NK-92 treated with Interleukin-12 subunit alpha and Interleukin-12 subunit beta, amount 100 ng/mL, for 24 hours (cell line): ENCODE measurements at places on chromosomes 3 and 15.

DNA sequence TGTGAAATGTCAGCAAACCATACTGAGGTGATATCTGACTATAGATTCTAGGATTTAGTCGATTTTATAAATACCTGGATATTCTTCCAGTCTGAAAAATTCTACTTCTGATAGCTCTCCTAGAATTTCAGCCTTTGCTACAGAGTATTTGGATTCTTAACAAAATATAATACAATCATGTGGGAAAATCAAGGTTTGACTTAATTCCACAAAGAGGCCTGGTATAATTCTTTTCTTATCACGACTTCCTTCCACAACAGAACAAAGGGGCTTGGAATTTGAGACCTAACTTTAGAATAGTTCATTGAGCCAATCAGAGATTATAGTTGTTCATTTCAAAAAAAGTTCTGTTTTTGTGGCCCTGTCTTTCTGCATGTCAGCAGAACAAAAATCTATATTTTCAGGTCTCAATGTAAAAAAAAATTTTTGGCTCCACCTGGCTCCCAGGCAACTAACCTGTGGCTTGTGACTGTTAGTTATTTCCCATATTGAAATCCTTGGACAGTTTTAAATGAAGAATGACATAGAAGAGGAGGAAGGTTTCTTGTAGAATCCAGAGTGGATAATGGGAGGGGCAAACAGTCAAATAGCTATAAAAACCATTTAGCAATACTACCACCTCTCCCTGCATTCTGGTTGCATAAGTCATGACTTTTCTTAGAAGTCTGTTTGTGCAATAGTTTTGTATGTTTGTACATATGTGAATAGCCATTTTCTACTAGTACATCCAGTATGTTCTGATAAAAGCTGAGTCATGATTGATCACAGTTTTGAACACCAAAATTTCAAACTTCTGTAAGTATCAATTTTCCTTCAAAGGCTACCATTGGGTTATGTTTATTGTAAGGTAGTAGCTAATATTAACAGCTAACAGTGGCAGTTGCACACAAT, 4.0 kb downstream of the TM4SF1 start:
- DNase-seq: no peak

DNA sequence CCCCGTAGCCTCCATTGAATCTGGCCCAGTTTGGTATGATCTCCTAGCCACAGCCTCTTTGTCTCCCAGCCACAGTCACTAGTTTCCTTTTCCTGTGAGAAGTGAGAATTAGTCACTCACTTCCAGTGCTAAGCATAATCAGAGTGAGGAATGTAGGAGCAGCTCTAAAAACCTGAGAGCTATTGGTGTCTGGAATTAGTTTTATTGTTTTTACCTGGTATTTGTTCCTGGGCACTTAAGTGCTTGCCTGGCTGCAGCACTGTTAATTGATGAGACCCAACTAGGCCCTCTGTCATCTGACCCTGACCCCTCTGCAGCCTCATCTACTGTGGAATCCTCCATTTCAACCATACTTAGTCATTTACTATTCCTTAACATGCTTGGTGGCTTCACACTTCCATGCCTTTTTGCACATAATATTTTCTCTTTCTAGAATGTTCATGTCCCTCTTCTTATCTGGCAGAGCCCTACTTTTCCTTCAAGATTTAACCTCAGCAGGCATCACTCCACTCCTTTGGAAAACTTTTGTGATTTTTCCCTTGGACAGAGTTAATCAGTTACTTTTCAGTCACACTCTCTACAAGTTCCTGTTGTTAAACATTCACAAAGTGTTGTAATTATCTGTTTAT, 48.8 kb downstream of the PDE8A start:
- DNase-seq: no peak

GRCh38 chr15:74136540-74136813, 6.1 kb downstream of the ISLR2 start:
- no peak for DNase-seq

DNA sequence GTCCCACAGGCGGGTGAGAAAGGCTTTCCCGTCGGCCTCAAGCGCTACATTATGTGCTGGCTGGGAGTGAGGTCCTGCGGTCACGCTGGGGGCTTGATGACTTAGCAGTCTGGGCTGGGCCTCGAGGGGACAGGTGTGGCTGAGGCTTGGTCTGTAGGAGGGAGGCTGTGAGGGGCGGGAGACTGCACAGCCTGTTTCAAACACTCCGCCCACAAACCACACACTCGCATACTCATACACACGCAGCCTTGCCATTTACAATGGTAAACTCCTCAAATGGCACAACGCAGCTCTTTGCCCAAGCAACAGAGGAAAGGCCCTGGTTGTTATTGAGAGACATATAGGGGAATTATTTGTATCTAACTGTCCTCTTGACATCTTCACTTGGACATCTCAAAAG, 32.4 kb upstream of the RASGRF1 start:
- no peak for DNase-seq

DNA sequence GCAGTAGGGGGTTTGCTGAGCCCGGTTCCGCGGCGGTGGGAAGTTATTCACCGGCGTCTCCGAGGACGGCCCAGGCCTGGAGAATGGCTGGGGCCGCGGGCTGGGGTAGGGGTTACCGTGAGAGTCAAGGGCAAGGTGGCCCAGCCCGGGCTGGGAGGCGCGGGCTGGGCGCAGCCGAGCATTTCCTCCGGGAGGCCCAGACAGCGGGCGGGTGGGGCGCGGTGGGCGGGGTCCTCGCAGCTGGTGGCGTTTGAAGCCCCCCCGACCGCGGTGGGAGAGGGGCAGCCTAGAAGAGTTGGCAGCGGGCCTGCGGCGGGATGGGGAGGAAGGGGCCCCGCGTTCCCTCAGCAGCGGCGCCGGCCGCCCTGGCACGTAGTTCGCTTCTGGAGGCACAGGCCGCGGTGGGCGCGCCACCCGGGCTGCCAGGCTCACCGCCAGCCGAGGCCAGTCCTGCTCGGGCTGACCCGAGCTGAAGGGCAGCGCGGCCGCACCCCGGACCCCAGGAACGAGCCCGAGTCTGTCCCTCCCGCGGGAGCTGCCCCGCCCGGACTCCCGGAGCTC, 960 bp upstream of the KLF13 start:
- peak; percentile 72 for DNase-seq

DNA sequence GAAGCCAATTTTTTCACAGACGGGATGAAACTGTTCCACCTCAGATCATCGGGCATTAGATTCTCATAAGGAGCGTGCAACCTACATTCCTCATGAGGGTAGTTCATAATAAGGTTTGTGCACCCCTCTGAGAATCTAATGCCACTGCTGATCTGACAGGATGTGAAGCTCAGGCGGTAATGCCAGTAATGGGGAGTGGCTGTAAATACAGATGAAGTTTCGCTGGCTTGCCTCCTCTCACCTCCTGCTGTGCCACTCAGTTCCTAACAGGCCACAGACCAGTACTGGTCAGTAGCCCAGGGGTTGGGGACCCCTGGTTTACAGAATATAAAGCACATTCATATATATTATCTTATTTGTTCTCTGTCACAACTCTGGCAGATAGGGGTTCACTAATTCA, 2.1 kb upstream of the LIMD1 start:
- DNase-seq: no peak

DNA sequence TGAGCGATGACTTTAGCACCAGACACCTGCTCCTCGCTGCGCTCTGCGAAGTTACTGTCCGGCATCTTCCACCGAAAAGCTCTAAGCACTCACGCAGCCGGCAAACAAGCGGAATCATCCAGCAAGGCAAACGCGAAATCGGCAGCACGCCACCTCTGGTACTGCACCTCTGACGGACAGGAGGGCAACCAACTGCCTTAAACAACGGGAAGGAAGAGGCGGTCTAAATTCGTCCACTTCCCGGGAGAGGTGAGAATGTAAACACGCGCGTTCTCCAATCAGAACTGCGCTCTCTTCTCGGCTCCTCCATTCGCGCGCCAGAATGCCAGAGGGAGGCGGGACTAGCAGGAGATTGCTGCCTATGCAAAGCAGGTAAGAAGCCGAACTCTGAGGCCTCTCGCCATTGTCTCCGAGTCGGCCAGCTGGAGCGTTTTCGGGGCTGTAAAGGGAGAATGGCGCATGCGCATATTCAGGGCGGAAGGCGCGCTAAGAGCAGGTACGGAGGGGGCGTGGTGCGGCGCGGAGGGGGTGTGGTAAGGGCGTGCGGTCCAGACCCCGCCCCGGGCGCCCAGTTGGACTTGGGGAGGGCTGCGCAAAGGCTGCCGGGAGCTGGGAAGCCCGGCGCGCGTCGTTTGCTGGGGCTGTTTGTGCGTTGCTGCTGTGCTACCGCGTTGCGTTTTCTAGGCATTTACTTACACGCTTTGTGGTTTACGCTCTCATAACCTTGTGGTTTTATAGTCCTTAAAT, at the start of the genes BTD and HACL1:
TSS of gene BTD (plus strand) at position 347 of the 747 bp plus-strand sequence. CDS start 33,695 bp downstream, outside the sequence.
TSS of gene HACL1 (minus strand) at position 171 of the 747 bp plus-strand sequence. CDS start at position 65, 106 bp downstream.
- no peak for DNase-seq

DNA sequence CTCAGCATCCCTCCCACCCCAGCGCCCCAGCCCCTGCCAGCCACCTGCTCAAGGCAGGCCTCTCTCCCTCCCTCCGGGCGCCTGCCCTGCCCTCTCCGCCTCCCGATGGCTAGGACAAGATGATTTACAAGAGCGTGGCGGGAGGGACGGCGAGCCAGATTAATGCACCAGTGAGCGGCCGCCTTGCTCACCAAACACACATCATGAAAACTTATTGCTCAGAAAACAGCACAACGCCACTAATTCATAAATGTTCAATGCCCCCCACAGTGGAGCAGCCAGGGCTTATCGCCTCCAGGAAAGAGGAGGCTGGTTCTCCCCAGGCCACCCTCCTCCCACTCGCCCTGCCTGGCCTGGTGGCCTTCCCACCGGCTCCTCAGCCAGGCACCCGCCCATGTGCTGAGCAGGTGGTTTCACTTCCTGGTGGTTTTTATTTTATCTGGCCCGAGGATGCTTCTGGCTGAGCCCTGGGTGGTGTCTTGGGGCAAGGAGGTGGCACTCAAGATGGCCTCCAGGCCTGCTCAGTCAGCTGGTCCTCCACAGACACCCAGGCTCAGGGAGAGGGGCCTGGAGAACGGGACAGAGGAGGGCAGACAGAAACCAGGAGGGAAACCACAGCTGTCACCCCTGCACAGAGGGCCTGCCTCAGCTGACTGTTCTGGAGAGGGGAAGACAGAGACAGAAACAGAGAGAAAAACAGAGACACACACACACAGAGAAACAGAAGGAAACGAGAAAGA, 284.9 kb downstream of the UACA start:
- no peak for DNase-seq

- no peak for DNase-seq
These were observed 74.9 kb upstream of the SETMAR start for GRCh38 chr3:4228295-4228694.

DNA sequence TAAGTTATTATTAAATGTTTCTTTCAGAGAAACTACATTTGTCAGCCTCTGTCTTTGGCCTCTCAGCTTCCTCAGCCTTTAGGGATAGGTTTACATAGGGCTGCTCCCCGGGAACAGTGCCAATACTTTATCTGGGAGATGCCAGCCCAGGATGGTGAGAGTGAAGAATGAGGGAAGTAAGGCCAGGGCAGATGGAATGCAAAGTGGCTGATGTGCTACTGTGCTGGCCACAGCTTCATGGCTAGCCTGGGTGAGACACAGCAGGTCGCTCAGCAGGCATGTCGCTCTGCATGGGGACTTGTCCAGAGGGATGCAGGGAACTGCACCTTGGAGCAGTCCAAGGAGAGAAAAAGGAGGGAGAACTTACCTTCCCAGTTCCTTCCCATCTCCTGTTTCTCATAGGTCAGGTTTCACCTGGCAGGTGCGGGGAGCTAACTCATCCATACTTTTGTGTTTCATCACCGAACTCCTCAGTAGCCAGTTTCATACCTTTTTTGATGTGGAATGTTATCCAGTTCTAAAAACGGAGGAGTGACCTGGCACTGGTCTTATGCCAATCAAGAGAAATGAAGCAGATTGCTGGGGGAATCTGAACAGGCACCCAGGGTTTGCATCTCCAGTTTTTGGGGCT, 30.9 kb upstream of the C15orf39 start:
- DNase-seq: no peak

- no peak for DNase-seq
These were observed 8.4 kb downstream of the ARMC8 start for GRCh38 chr3:138195481-138195880.

DNA sequence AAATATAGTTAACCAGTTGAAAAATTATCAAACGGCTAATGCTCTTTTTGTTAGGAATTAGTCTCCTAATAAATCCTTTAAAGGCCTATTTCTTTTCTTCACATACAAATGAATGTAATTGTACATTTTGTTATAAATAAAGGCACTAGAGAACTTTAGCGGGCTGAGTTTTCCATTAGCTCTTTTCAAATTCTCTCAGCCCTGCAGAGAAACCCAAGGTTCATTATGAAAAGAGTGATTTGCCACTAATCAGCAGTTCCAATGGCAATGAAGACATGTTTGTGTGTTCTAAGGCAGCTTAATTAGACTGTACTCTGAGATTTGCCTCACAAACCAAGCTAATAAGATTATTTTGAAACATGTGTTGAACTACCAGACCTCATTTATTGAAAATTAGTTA, 64.6 kb upstream of the P2RY1 start:
- no peak for DNase-seq

GRCh38 chr15:96598514-96598913, 268.0 kb downstream of the NR2F2 start:
- no peak for DNase-seq

DNA sequence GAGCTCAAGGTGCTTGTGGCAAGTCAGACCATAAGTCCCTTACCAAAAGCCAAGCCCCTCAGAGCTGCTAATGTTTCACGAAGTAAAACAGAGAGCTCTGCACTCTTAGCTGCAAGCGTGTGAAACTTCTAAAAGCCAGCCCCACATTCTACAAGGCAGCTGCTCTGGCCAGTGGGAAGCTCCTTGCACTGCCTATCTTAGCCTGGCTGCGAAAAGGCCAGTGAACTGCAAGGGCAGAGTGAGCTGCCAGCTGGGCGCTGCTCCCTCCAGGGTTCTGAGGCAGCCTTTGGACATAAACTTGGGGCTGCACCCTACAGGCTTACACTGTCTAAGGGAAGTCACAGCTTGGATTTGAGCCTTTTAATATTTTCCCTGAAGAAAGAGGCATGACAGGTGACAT, 2.2 kb upstream of the MUSTN1 start:
- no peak for DNase-seq

GRCh38 chr3:109683746-109684145, 346.4 kb upstream of the DPPA4 start:
- no peak for DNase-seq

DNA sequence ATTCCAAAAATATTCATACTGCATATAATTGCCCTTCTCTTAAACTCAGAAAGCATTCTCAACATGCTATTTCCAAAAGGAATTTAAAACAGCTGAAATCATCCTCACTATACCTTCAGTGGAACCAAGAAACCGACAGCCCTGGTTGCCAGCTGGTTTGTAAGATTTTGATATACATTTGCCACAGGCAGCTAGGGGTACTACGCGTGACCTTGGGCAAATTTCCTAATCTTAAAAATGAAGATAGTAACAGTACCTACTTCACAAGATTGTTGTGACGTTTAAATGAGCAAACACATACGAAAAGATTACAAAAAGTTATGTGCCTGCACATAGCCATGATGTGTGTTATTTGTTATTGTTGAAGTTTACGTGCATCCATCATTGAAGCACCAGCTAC, 7.3 kb downstream of the C3orf70 start:
- DNase-seq: no peak

DNA sequence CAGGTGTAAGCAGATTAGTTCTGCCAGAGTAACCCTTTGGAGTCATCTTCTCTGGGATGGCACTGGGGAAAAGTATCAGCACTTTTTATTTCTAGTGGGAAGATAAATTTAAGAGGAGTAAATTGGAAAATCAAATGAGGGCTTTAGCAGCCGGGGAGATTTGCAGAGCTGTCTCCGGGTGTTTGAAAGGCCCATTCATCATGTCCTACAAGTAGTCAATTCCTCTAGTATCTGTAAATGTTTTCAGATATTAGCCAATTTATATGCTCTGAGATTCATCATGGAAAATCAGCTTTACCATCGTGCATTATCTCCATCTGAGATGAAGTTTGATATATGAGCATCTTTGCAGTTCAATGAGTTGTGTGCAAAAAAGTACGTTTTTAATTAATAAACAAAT, 93.6 kb downstream of the CDIN1 start:
- no peak for DNase-seq
